ENCODE measurements at places on chromosomes 16 and 17.

GRCh38 chr16:88351491-88352101 is 31.2 kb upstream of the ZNF469 start:
- DNase-seq: no peak

DNA sequence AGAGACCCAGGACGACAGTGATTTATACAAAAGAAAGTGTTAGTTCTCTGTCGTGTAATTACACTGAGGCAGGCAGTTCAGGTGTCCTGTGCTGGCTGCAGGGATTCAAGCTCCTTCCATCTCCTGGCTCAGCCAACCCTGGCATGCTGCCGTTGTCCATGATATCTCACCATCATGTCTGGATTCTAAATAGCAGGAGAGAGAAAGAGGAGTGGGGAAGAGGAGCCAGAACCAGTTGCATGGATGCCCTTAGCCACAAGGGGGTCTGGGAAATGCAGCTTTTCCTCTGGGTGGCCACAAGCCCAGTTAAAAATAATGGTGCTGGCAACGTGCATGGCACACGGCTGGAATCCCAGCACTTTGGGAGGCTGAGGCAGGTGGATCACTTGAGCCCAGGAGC is 9.7 kb downstream of the C16orf54 start:
- DNase-seq: no peak

- DNase-seq: no peak
Observed at GRCh38 chr16:30342751-30343490, 12.2 kb downstream of the CD2BP2 start.

DNA sequence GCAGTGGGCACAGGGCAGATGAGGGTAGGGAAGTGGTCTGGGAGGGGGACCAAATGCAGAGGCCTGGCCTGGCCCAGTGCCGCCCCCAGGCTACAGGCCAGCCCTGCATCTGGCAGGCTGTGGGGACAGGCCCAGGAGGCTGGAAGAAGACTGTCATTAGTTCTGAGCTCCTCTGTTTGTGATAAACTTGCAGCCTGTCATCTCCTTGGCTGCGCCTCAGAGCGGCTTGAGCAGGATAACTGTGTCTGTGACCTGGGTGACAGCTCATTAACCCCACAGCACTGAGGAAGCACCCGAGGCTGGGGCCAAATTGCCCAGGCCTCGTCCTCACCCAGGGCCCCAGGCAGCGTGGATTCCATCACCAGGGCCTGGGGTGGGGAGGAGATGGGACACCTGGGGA is 23.9 kb downstream of the ABCC3 start:
- DNase-seq: no peak

GRCh38 chr17:76255801-76256429 is 9.2 kb upstream of the UBALD2 start:
- no peak for DNase-seq

- DNase-seq: no peak
Observed at GRCh38 chr16:64712026-64712425, 409.8 kb downstream of the CDH11 start.

- no peak for DNase-seq
Observed at GRCh38 chr16:66454751-66455150, 27.7 kb downstream of the BEAN1 start.

- DNase-seq: no peak
Observed at GRCh38 chr17:39150795-39151149, 665 bp downstream of the PLXDC1 start.

DNA sequence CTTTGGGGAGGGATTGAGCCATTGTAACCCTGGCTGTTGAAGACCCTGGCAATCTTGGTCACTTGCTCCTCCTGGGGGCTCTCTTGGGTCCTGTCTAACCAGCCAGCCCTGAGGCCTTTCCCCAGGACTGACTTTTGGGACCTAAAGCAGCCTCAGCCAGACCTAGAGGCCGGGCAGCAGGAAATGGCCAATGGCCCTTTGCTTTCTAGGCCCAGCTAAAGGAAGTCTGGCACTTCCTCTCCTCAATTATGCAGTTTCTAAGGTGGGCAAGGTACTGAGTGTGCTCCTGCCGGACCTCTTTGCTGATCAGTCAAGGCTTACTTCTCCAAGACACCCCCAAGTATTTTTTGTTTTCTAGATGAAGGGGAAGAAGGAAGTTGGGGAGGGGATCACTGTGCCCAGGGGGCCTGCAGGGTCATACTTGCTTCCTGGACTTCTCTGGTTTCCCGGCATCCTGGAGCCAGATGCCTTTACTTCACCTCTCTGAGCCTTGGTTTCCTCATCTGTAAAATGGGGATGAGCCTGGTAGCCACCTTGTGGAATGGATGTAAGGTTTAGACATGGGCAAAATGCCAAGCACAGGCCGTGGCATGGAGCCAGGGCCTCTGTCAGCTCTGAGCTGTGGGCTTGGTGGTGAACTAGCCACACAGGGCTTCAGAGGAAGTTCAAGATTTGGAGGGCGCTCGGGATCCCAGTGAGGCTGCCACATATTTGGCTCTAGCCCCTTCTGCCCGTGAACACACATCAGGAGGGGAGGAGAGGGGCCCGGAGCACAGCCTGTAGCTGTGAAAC is 8.6 kb downstream of the CX3CL1 start:
- DNase-seq: no peak

- DNase-seq: no peak
Observed at GRCh38 chr17:62678214-62678919, 50.9 kb downstream of the MRC2 start.

DNA sequence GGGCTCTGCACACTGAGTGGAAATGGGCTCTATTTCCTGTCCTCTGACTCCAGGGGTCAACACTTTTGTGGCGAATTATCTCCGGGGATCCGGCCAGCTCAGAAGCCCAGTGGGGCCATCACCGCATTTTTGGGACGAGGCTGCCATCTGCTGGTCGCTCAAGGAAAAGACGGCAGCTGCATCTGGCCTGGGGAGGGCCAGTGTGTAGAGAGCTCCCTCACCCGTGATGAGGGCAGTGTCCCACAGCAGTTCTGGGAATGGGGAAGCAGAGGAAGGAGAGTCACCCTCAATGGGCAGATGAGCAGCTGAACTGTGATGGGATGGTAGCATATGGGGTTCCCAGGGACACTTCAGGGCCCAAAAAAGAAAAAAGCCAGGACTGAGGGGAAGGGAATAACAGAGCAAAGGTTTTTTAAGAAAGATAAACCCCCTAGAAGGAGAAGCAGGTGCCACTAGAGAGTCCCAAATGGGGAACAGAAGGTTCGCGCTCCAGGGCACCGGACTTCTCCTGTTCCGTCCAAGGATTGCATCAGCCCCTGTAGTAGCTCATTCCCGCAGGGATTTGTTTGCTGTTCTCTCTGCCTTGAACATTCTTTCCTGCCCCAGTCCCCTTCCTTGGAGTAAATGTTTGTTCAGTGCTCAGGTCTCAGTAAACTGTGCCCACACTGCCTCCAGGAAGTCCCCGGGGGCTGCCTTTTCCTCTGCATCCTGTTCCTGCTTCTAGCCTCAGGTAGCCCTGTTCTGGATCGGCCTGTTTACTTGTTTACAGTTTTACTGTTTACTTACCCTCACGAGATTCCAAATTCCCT is 9.3 kb upstream of the ABCC12 start:
- peak; percentile 18 for DNase-seq

DNA sequence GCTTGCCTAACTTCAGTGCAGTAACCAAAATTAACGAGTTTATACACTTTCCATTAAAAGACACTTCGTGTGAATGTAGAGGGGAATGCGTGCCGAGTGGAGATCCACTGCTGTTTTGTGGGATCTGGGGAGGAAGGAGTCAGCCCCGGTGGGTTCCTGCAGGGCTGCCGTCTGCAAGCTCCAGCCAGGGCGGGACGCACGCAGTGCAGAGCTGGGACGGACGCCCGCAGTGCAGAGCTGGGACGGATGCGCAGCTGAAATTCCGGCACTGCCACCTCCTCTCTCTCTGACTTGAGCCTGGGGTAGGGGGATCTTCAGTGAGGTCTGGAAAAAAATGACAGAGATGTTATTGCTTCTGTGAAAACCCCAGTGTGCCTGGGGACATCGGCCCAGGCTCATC is 16.5 kb upstream of the ZC3H18 start:
- no peak for DNase-seq

- no peak for DNase-seq
Observed at GRCh38 chr17:65109990-65110680, 27.0 kb upstream of the RGS9 start.

- no peak for DNase-seq
Observed at GRCh38 chr17:49969134-49969759, at the start of gene DLX4. TSS of gene DLX4 (plus strand) at chr17:49969190. CDS start at chr17:49969469, 279 bp downstream.

Data from renal cortical epithelial cell (primary cell).